ENCODE measurements at places on chromosomes 1 and 21.

DNA sequence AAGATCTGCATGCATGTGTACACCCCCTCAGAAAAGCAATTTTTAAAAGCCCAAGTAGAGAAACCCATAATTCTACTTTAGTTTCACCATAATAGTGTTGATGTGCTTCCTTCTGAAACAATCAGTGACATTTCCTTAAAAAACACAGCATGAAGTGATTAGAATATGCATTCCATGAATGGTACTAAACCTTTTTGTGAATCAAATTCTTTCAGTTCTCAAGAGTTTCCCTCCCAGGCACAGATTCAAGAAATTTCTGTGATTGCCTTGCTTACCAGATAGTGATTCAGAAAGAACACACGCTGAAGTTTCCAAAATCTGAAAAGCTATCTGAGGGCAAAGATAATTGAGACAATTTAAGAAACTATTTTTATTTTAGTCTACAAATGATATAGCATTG is 136.4 kb upstream of the ADGRL2 start:
- peak; percentile 37 for DNase-seq

- DNase-seq = no peak
Observed at GRCh38 chr1:71918630-71919029, 363.7 kb downstream of the NEGR1 start.

- peak; percentile 77 for DNase-seq
Observed at GRCh38 chr1:51063121-51063520, 38.9 kb upstream of the C1orf185 start.

DNA sequence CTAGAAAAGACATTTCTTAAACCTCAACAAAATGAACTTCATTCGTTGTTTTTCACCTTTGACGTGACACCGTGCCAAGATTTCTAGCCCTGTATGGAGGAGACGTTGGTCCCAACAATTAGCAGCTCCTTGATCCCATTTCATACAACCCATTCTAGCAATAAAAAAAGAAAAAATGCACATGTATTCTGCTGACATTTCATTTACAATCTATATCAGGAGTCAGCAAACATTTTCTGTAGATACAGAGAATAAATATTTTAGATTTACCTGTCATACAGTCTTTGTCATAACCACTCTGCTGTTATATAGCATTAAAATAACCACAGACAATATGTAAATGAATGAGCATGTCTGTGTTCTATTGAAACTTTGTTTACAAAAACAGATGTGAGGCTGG is 7.0 kb upstream of the TAF1A start:
- DNase-seq = no peak

GRCh38 chr1:8378981-8379470 is 61.1 kb downstream of the SLC45A1 start:
- no peak for DNase-seq

- DNase-seq = no peak
Observed at GRCh38 chr1:107785496-107786202, 179.3 kb downstream of the VAV3 start.

DNA sequence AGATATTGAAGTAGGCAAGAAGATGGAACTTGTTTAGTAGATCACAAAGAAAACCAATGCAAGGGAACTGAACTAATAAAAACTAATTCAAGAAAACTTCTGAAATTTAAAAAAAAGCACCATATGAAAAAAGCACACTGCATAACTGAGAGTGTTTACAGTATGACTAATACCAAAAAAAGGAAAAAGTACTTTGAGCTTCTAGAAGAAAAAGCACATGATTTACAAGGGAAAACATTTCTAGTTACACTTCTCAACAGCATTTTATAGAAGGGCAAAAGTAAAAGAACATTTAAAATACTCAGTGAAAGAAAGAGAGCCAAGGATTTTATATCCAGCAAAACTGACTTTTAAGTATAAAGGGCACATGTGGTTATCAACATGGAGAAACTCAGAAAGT is 233.6 kb downstream of the RPS6KC1 start:
- peak; percentile 41 for DNase-seq

DNA sequence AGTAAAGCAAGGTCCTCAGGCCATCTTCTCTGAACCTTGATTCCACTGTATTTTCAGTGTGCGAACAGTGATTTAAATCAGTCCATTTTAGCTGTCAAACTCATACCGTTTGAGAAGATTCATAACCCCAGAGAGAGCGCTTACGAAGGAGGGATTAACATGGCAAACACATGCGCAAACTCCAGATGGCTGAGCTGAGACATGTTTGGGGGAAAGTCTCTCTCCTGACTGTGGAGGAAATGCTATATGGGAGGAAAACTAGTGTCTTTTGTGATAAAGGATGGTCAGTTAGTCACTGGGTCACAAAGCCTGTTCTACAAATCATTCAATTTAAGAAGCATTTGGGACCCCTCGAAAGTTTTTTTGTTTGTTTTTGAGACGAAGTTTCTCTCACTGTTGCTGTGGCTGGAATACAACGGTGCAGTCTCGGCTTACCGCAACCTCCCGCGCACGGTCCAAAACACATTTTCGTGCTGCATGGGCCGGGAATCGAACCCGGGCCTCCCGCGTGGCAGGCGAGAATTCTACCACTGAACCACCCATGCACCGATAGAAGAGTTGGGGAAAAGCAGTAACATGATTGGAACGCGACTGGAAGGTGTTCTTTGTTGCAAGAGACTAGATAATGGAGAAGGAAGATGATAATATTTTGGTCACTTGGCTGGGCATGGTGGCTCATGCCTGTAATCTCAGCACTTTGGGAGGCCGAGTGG is 58.4 kb upstream of the CXADR start:
- DNase-seq = peak; percentile 49

DNA sequence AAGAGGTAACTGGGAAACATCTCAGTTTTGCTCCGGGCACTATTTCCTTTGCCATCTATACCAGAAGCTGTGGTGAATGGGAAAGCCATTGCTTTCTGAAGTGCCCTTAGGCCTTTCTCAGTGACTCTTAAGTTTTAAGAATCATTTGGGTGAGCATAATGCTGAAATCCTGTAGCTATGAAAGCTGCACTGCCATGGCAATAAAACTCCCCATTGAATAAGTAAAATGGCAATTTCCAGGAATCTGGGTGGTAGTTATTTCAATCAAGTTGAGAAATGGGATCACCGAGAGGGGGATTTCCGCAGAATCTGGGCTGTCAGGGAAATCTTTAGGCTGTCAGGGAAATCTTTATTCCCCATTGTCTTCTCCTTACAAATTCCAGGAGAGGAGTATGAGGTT is 26.8 kb upstream of the MACF1 start:
- no peak for DNase-seq

GRCh38 chr1:74811436-74812179 is 78.7 kb downstream of the TYW3 start:
- DNase-seq = no peak

DNA sequence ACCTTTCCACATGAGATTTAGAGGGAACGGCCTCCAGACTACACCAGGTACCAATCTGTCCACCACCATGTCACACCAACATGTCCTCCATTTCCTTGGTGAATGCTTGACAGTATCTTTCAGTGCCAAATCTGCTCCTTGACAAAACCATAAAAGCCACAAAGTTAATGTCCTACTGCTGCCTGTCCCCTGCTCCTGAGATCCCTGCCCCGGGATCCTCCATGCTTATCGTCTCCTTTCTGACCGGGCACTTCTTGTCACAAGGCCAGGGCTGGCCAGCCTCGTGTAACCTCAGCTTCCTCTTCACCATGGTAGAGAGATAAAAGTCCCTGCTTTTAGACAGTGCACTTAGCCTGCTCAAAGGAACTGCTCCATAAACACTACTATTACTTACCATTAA is 136.2 kb downstream of the NAV1 start:
- no peak for DNase-seq

- no peak for DNase-seq
Observed at GRCh38 chr1:111503585-111504060, at the start of the genes ADORA3 and TMIGD3. ADORA3 (minus strand) TSS chr1:111503633; CDS start chr1:111503354, 279 bp downstream. TMIGD3 (minus strand) TSS chr1:111503633; CDS start chr1:111503354, 279 bp downstream.

- DNase-seq = no peak
Observed at GRCh38 chr1:228801068-228801467, 65.8 kb downstream of the RHOU start.

- DNase-seq = no peak
Observed at GRCh38 chr1:6727535-6727934, 25.9 kb upstream of the DNAJC11 start.

Data from AG04449 (cell line).